CD8-positive, alpha-beta memory T cell (primary cell): ENCODE measurements at places on chromosomes 2 and 18. TPM values are rescaled to one million over a fixed set of nuclear protein-coding genes. Genes with fewer than 3 reads are reported as not detected.

- no peak for DNase-seq
These were observed 69.2 kb upstream of the EDAR start for GRCh38 chr2:109058191-109058632.

DNA sequence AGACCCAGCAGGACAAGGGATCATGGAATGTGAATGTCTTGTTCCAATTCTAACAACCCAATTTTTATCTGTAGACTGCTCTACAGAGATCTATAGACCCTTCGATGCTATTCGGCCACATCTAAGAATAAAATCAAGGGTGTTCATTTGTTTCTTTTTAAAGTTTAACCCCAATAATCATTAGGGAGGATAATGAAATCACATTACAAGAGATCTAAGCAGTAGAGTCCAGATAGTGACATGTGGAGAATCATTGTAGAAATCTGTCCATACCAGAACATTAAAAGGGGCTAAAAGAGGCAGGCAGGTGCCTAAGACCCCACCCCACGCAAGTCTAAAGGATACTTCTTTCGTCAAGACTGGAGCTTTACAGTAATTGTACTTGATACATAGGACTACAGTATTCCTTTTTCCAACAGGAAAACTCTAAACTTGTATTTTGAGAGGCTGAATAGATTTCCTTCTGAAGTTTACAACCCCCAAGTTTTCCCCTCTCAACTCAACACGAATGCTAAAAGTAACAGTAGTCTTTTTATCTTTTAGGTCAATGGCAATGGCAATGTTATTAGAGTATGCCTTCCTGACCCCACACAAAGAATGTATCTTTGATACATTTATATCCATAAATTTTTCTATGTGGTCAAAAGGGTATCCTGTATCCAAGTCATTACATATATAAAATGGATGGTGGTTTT, 183.7 kb downstream of the TCF4 start:
- DNase-seq, result no peak

GRCh38 chr2:219178377-219179175, 501 bp downstream of the RETREG2 start:
- no peak for DNase-seq

Gene MTA3
- total RNA-seq, result 24.1 TPM

Gene ITPRID2
- total RNA-seq, result 51.8 TPM

Gene ABCG8
- not detected for total RNA-seq
